G401 (cell line): ENCODE measurements at places on chromosomes 5 and 9. TPM values are rescaled to one million over a fixed set of nuclear protein-coding genes. Genes with fewer than 3 reads are reported as not detected.

BTNL8 gene
- total RNA-seq, result not detected in 2 replicates

DNA sequence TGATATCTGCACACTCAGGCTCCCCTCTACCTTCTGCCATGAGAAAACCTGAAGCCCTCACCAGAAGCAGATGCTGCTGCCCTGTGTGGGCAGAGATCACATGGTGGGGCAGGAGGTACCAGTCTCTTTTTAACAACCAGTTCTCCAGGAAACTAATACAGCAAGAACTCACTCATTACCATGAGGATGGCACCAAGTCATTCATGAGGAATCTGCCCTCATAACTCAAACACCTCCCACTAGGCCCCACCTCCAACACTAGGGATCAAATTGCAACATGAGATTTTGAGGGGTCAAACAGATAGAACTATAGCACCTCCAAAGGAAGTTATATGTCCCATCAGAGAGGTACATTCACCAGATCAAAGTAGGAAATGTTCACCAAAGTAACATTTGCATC is 136.3 kb upstream of the SHB start:
- no peak for DNase-seq

DNA sequence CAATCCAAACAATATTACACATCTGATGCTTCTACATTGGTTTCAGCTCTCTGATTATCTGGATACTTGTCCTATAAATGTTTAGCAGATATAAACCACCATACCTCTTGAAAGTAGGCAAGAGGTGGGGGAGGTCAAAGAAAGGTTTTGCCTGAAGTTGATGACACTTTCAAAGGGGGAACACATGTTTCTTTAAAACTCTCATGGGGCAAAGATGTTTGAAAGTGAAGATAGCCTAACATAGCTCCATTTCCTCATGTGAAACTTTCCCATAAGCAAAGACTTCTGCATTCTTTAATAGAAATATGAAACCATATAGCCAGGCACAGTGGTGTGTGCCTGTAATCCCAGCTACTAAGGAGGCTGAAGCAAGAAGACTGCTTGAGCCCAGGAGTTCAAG is 62.1 kb downstream of the CETN3 start:
- DNase-seq, result no peak

DNA sequence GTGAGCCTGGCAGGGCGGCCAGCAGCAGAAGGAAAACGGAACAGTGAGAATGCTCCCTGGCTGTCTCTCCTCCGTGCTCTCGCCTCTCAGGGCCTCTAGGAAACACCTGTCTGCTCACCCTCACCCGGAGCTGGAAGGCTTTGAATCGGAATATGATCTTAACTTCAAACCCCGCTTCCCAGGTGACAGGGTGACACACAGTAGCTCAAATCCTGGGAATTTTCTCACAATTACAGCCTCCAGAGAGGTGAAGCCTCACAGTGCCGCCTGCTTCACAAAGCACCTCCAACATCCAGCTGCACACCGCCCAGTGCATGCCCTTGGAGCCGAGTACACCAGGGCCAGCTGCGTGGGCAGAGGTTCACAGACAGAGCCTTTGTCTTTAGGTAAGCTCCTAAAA is 12.5 kb downstream of the SEC16A start:
- no peak for DNase-seq

DNA sequence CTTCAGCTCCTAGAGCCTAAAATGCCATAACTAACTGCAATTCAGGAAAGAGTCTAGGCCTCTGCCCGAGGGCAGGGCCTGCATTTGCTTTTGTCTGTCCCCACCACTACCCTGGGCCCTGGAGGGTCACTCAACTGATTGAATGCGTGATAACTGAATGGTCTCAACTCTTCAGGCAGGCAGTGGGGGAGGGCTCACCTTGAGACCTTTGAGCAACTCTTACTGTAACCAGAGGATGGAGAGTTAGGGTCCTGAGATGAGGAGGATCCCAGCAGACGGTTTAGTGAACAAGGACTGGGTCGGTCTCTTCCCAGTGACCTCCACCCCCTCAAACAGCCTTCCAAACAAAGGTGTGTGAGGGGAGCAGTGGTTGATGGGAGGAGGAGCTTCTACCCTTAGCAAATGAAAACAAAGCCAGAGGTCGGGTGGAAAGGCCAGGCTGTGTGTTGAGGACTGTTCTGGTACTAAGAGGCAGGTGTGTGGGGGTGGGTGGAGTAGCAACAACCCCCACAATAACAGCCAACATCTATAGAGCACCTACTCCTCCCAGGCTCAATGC is 59.4 kb downstream of the CXXC5 start:
- DNase-seq, result peak; percentile 49

NUTM2G gene
- total RNA-seq, result not detected in 2 replicates

S1PR3 gene
- not detected in 2 replicates for total RNA-seq

- no peak for DNase-seq
Measured at GRCh38 chr9:100306283-100306682, 46.5 kb downstream of the TEX10 start.

DNA sequence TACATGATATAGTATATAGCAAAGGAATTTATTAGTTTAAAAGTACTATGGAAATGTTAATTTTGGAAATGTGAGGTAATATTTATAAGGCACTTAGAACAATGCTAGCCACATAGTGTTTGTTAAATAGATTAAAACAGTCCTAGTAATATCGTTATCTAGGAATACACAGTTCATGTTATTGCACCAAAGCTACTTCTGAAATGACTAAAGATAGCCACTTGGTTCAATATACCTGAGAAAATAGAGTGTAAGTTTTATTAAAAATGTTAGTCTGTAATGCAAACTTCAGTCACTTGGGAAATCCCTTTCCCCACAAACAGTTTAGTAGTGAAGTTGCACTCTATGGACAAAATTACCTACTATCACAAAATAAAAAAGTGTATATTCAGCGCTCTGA is 15.4 kb upstream of the F2R start:
- DNase-seq, result no peak

DNA sequence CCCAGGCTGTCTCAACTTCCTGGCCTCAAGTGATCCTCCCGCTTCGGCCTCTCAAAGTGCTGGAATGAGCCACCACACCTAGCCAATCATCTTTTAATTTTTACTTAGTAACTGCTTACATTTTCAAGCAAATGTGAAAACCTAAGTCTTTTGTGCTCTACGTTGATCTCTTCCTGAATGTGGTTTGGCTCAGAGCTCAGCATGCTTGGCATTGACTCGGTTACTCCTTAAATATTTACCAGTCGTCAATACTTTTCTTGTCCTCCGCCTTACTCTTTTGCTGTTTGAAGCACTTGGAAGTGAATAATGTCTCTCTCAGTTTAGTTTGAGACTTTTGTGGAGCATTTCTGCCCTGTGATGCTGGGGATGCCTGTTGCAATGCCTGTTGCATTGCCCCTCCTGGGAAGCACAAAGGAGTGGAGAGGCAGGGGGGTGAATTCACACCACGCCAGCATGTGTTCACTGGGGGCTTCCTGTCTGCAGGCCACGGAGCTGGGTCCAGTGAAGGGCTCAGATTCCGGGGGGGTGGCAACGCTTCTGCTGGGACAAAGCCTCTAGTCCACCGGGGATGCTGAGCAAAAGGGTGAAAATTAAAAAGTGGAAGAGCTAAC is 13.1 kb upstream of the TENT4A start:
- no peak for DNase-seq

GRCh38 chr5:18395126-18396110 is 761.2 kb downstream of the TAF11L14 start:
- no peak for DNase-seq

DNA sequence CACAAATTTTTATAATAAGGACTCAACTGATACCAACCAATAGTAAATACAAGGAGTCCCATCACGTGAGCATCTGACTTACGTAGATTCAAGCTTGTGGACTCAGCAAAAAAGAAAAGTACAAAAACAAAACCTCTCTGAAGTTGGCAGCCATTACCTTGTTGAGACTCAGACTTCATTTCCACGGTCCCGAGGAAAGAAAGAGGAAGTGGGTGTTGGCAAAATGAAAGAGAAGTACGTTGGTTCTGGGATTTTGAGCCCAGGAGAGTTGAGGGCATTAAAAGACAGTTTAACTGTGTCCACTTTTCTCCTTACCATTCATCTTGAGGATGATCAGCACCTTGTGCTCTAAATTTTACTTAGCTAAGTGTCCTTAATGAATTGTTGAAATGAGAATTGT is 26.7 kb downstream of the NCBP1 start:
- DNase-seq, result no peak

DNA sequence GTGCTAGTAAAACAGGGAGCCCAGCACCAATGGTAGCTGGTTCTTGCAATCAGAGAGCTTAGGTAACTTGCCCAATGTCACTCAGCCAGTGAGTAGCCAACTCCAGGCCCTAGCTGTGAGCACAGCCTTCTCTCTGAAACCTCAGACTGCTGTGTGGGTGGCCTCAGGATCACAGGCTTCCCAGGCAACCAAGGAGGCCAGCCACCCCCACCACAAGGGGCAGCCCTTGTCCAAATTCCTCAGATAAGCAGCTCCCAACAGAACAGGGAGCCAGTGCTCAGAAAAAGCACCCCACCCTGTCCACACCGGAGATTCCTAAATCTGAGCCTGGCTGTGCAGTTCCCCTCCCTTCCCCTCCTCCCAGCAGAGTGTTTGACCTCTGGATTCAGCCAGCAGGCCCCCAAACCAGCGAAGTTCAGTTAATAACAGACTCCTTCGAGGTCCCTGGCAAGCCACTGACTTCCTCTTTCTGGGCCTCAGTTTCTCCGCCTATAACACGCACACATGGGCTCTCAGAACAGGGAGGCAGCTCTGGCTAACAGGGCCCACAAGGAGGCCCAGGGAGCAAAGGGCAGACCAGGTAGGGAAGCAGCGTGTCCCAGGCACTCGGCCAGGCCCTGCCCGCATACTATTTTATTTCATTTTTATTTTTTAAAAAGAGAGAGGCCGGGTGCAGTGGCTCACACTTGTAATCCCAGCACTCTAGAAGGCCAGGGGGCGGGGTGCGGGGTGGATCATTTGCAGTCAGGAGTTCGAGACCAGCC is 2.7 kb downstream of the EEIG1 start:
- DNase-seq, result no peak

- no peak for DNase-seq
Measured at GRCh38 chr9:72420783-72421182, 55.8 kb upstream of the ZFAND5 start.

C5orf58 gene
- total RNA-seq, result not detected in 2 replicates

DNA sequence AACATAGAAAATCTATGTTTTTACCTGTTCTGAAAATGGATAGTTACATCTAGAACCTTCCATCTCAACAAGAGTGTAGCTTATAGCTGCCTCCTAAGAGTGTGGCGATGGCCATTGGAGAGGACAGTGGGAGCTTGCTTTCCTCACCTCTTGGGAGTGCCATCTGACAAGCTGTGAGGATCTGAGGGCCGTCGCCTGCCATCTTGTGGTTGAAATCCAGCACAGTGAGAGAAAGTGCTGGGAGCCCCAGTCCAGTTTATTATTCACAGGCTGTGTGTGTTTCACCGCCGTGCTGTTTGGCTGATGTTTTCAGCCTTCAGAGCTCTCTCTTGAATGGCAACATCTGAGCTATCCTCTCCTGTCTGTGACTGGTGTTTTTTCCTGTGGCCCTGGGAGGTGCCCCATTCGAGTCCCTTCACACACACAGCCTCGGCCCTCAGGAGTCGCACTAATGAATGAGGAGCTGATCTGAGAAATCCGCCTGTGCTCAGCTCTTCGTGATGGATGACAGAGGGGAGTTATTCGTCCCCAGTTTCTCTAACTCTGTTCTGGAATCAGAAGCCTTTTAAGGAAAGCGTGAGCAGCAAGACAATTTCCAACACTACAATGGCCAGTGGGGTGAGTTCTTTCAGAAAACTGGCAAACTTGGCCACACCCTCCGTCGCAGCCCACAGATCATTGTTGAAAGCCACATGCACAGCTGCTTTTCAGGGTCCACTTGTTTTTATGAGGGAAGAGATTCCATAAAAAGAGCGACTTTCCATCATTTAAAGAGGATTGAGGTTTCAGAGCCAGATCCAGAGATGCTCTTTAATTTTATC is 170.3 kb downstream of the PDZD2 start:
- DNase-seq, result peak; percentile 90

RAB24 gene
- 24.6 and 25.1 TPM in 2 replicates for total RNA-seq

C8G gene
- total RNA-seq, result 0.92 TPM in 1 of 2 replicates, not detected in the other

CCDC187 gene
- 0.55 and 0.61 TPM in 2 replicates for total RNA-seq

GRCh38 chr9:129838707-129839259 is 3.5 kb downstream of the USP20 start:
- DNase-seq, result no peak

DNA sequence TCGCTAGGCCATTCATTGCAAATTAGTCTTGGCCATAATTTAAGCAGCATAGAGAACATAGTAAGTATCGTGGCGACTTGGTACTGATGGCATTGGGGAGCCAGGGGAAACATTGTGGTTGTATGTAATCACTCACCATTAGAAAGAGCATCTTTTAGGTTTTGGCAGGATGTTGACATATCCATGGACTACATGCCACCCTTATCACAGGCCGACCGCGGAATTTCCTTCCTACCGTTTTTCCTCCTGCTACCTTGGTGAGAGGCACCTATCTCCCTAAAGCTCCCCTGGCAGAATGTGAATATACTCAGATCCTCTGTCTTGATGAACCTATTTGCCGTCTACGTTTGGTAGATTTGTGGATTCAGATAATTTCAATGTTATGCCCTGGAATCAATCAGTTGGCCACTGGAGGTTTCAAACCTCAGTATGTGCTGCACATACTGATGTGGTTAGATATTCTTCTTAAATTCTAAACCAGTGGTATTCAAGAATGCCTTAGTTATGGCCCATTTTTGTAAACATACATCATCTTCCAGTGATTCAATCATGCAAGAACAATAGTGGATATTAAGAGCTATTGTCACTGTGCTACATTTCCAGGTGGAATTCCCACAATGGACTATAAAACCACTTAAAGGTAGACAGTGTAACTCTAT is 271.0 kb upstream of the HAPLN1 start:
- DNase-seq, result no peak

DNA sequence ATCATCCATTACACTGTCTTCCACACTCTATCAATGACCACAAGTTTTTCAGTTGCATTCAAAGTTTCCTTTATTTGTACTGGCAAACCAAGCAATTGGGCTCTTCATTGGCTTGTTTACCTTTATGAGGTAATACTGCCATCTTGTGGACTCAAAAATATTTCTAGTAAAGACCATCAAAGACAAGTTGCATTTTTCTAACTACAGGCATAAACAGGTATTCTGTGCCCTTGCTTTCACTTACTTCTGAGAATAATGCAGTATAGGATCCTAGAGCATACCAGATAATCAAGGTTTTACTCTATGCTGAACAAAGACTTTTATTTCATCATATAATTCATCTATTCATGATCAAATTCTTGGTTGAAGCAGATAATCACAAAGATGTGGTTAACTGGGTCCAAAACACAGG is 173.7 kb upstream of the POU5F2 start:
- peak; percentile 60 for DNase-seq

ZNF366 gene
- total RNA-seq, result not detected in 2 replicates

DNA sequence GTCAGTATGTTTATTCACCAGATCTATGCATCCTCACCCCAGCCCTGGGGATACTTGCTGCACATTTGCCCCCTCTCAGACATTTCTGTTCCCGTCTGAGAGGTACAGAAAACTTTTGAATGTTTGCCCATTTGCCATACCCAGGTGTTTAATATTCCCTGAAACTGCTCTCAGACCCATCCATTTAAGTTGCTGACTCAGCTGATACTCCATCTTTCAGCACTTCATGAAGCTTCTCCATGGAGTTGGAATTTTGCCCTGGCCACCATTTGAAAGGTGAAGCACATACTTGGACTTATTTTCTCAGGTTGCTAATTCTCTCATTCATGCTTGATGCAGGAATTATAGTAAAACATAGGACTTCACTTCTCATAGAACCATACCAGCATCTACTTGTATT is 203.9 kb upstream of the OR13F1 start:
- no peak for DNase-seq

- no peak for DNase-seq
Measured at GRCh38 chr9:113996531-113997001, 81.5 kb downstream of the AMBP start.
